ENCODE measurements at places on chromosomes 11 and 22. TPM values are rescaled to one million over a fixed set of nuclear protein-coding genes. Genes with fewer than 3 reads are reported as not detected.

GRCh38 chr22:29139965-29140782 is 65.5 kb upstream of the EMID1 start:
- H3K36me3 ChIP-seq: no peaks in the 10 kb centered on the region
- no peak for DNase-seq
- H3K4me1 ChIP-seq: no peaks in the 10 kb centered on the region
- no peak overlapping the region for H3K4me3 ChIP-seq

The OR4A16 gene
- not detected for total RNA-seq

DNA sequence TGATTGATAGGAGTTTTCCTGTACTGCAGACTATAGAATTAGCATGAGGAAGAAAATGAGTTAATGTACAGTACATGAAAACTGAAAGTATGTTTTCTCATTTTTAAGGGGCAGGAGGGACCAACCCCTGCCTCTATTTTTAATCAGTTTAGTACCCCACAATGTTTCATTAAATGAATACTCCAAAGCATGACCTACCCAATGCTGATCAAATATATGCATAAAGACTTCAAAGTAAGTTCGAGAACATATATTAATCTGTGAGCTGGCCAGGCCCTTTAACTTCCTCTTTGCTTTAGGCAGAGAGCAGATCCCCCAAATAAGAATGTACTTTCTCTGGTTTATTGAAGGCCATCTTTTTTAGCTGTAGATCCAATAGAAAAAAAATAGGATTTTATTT is 161.0 kb downstream of the FCHSD2 start:
- no peaks in the 10 kb centered on the region for H3K27me3 ChIP-seq
- H3K4me1 ChIP-seq: peaks cover 16% of the 10 kb centered on the region
- no peak for DNase-seq
- H3K27ac ChIP-seq: no peak overlapping the region

GRCh38 chr11:111906680-111907079 is 4.9 kb downstream of the CRYAB start:
- peaks cover 2% of the 10 kb centered on the region for H3K36me3 ChIP-seq
- no peak for DNase-seq
- H3K27ac ChIP-seq: no peak overlapping the region
- H3K4me3 ChIP-seq: no peak overlapping the region
- no peaks in the 10 kb centered on the region for H3K4me1 ChIP-seq

GRCh38 chr22:32396746-32397145 is 15.3 kb downstream of the RTCB start:
- no peak overlapping the region for H3K27ac ChIP-seq
- H3K36me3 ChIP-seq: peaks cover 50% of the 10 kb centered on the region
- no peak overlapping the region for H3K4me3 ChIP-seq
- H3K27me3 ChIP-seq: no peaks in the 10 kb centered on the region
- DNase-seq: no peak
- peaks cover 7% of the 10 kb centered on the region for H3K4me1 ChIP-seq

DNA sequence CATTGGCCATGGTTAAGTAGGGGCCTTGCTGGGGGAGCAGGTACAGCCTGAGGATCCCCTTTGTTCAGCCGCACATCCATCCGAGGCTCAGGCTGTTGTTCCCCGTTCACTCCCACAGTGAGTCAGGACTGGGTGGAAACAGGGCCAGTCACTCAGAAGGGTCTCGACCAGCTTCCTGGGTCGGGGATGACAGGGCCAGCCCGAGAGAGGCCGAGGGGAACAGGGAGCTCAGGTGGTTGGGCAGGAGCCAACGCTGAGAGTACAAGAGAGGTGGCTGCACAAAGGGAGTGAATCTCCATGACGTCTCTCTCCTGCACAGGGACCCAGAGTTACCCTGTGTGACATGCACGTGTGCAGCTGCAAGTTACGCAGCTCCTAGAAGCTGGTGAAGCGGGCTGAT is 97.2 kb upstream of the SHANK2 start:
- H3K27ac ChIP-seq: no peak overlapping the region
- peaks cover 12% of the 10 kb centered on the region for H3K27me3 ChIP-seq
- H3K4me3 ChIP-seq: no peak overlapping the region
- DNase-seq: no peak
- H3K4me1 ChIP-seq: no peaks in the 10 kb centered on the region

GRCh38 chr11:120102864-120103122 is 35.1 kb downstream of the TRIM29 start:
- no peak overlapping the region for H3K27ac ChIP-seq
- no peak overlapping the region for H3K4me3 ChIP-seq
- H3K27me3 ChIP-seq: peaks cover 11% of the 10 kb centered on the region
- DNase-seq: no peak
- H3K4me1 ChIP-seq: no peaks in the 10 kb centered on the region
- no peaks in the 10 kb centered on the region for H3K36me3 ChIP-seq

GRCh38 chr11:64341429-64341828 is 1.4 kb downstream of the CCDC88B start:
- no peak for DNase-seq
- peaks cover 36% of the 10 kb centered on the region for H3K4me1 ChIP-seq
- H3K4me3 ChIP-seq: peak overlapping the region; percentile 84
- H3K27me3 ChIP-seq: no peaks in the 10 kb centered on the region

DNA sequence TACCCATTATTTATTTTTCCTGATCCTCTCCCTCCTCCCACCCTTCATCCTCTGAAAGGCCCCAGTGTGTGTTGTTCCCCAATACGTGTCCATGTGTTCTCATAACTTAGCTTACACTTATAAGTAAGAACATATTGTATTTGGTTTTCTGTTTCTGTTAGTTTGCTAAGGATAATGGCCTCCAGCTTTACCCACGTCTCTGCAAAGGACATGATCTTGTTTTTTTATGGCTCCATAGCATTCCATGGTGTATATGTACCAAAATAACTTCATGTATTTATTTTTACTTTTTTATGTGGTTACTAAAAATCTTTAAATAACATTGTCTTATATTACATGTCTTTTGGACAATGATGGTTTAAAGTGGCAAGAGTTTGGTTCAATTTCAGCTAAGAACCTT is 15.2 kb downstream of the PDGFD start:
- no peaks in the 10 kb centered on the region for H3K36me3 ChIP-seq
- no peaks in the 10 kb centered on the region for H3K4me1 ChIP-seq
- DNase-seq: no peak

DNA sequence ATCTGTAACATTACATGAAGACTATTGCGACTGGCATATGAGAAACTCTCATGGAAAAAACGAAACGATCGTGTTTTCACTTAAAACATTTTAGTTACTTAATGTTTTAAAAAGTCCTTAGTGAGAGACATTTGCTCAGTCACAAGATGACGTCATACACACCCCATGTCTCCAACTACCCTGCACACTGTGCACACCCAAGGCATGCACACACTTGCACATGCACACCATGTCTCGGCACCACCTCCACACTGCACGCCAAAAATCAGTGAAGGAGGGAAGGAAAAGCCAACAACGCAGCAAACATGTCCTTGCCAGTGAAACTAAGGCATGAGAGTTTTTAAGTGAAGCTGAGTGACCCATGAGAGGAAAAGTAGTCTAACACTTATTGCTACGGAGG is 18.0 kb downstream of the NCAPD3 start:
- no peak overlapping the region for H3K4me3 ChIP-seq
- DNase-seq: no peak
- H3K27ac ChIP-seq: no peak overlapping the region
- H3K27me3 ChIP-seq: no peaks in the 10 kb centered on the region
- H3K36me3 ChIP-seq: peaks cover 70% of the 10 kb centered on the region

- no peak overlapping the region for H3K27ac ChIP-seq
- peaks cover 14% of the 10 kb centered on the region for H3K4me1 ChIP-seq
- no peak for DNase-seq
- peaks cover 34% of the 10 kb centered on the region for H3K36me3 ChIP-seq
Observed at GRCh38 chr11:77758331-77758730, 62.2 kb downstream of the RSF1 start.

GRCh38 chr22:38202437-38203089 is 769 bp downstream of the MAFF start:
- DNase-seq: peak; percentile 80
- peak overlapping the region; percentile 82 for H3K4me3 ChIP-seq
- no peaks in the 10 kb centered on the region for H3K27me3 ChIP-seq

GRCh38 chr22:46290843-46291785 is 5.6 kb upstream of the GTSE1 start:
- DNase-seq: no peak
- no peak overlapping the region for H3K4me3 ChIP-seq
- peaks cover 27% of the 10 kb centered on the region for H3K4me1 ChIP-seq
- no peaks in the 10 kb centered on the region for H3K27me3 ChIP-seq
- H3K27ac ChIP-seq: no peak overlapping the region

DNA sequence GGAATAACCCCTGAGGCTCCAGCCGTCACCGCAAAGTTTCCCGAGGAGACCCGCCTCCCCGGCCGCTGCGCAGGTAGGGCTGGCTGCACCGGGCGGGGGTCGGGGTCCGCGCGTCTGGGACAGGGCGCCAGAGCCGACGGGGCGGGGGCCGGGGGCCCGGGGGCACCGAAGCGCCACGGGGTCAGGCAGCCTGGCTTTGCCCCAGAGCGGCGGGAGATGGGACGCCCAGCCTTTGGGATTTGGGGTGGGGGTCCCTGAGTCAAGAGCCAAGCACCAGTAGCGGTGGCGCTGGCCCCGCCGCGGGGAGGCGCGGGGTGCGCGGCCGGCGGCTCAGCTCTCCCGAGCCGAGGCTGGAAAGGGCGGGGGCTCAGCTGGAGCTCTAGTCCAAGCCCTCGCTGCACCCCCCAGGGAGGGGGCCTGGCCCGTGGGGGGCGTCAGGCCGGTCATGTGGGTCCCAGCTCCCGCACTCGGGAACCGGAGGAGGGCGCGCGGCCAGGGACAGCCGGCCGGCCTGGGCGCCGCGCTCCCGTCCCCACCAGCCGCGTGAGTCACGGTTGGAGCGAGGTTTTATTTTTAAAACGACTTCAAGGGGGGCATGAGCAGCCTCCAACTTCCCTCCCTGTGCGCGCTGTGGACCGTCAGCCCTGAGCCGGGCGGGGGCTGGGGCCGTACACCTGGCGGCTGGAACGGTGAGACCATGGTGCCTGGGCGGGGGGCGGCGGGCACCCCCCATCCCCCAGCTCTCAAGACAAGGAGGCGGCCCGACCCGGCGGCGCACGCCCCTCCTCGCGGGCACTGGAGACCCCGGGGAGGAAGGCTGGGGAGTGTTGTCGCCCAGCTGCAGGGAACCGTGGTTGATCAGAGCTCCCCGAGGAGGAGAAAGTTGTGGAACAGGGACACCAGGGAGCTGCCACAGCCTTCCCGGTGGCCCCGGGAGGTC is 626 bp downstream of the FLRT1 start:
- peak; percentile 21 for DNase-seq
- peaks cover 5% of the 10 kb centered on the region for H3K4me1 ChIP-seq
- H3K4me3 ChIP-seq: no peak overlapping the region
- H3K27me3 ChIP-seq: peaks cover 41% of the 10 kb centered on the region

The CCDC73 gene
- total RNA-seq: not detected

The RNF26 gene
- 30.2 TPM for total RNA-seq

GRCh38 chr11:65853246-65853979 is 4.6 kb downstream of the CFL1 start:
- H3K36me3 ChIP-seq: peaks cover 62% of the 10 kb centered on the region
- H3K4me3 ChIP-seq: no peak overlapping the region
- DNase-seq: no peak
- H3K4me1 ChIP-seq: peaks cover 32% of the 10 kb centered on the region

GRCh38 chr22:45398214-45398613 is 15.2 kb downstream of the SMC1B start:
- no peaks in the 10 kb centered on the region for H3K27me3 ChIP-seq
- no peak overlapping the region for H3K27ac ChIP-seq
- DNase-seq: no peak

- H3K27me3 ChIP-seq: no peaks in the 10 kb centered on the region
- H3K4me1 ChIP-seq: peaks cover 30% of the 10 kb centered on the region
- DNase-seq: no peak
- no peak overlapping the region for H3K4me3 ChIP-seq
- no peak overlapping the region for H3K27ac ChIP-seq
- H3K36me3 ChIP-seq: peaks cover 51% of the 10 kb centered on the region
Observed at GRCh38 chr11:44190883-44191230, 95.4 kb downstream of the EXT2 start.

The HTR3A gene
- not detected for total RNA-seq

GRCh38 chr11:26960281-26960680 is 33.6 kb upstream of the FIBIN start:
- DNase-seq: no peak
- H3K4me3 ChIP-seq: no peak overlapping the region
- H3K36me3 ChIP-seq: no peaks in the 10 kb centered on the region

DNA sequence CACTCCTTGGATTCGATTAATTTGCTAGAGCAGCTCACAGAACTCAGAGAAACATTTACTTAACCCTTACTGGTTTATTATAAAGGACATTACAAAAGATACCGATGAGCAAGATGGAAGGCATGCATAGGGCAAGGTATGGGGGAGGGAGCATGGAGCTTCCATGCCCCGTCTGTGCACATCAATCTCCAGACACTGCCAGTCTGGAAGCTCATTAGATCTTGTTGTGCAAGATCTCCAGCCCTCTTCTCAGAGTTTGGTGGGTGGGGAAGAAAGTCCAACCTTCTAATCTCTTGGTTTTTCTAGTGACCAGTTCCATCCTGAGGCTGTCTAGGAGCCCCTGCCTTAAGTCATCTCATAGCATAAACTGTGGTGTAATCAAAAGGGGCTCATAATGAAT is 190.7 kb downstream of the UVRAG start:
- no peak for DNase-seq
- no peaks in the 10 kb centered on the region for H3K4me1 ChIP-seq
- peaks cover 33% of the 10 kb centered on the region for H3K36me3 ChIP-seq
- no peak overlapping the region for H3K27ac ChIP-seq
- H3K27me3 ChIP-seq: no peaks in the 10 kb centered on the region

DNA sequence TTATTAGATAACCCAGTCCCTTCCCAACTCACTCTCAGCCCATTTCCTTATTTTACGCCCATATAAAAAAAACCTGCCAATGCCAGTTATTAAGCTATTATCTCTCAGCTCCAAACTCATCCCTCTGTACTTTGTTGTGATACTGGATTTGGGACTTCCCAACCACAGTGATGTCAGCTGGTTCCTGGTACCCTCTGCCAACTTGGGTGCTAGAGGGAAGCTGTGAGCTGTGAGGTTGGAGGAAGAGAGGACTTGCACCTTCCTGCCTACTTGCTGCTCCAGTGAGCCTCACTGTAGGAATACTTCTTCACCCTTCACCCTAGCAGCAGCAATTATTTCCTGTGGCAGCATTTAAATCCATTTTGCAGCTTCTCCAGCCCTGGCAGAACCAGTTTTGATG is 19.2 kb upstream of the CSF2RB start:
- H3K27ac ChIP-seq: no peak overlapping the region
- no peaks in the 10 kb centered on the region for H3K36me3 ChIP-seq
- peaks cover 5% of the 10 kb centered on the region for H3K27me3 ChIP-seq
- no peaks in the 10 kb centered on the region for H3K4me1 ChIP-seq
- no peak overlapping the region for H3K4me3 ChIP-seq

Measured in activated CD8-positive, alpha-beta T cell treated with anti-CD3 and anti-CD28 coated beads for 36 hours (primary cell).